ENCODE measurements at places on chromosomes 1 and 21. TPM values are rescaled to one million over a fixed set of nuclear protein-coding genes. Genes with fewer than 3 reads are reported as not detected.

Gene ILDR2
- total RNA-seq = not detected

Gene MRPL20
- 148 TPM for total RNA-seq

Gene AMY1A
- not detected for total RNA-seq

Gene C4BPA
- total RNA-seq = 0.52 TPM

Gene AMPD1
- not detected for total RNA-seq

Gene CD1B
- total RNA-seq = not detected

Gene DNAJC28
- 0.34 TPM for total RNA-seq

Gene GPR52
- total RNA-seq = not detected

Gene LHX8
- 0.91 TPM for total RNA-seq

Gene SPRR5
- not detected for total RNA-seq

Gene ACTL8
- total RNA-seq = 1.0 TPM

Gene CSF3R
- not detected for total RNA-seq

Gene HORMAD1
- total RNA-seq = 7.2 TPM

Gene ZSWIM5
- 0.46 TPM for total RNA-seq

Gene NUDT4B
- total RNA-seq = 1.6 TPM

Gene FAM177B
- not detected for total RNA-seq

Gene CHI3L2
- total RNA-seq = 0.72 TPM

Gene FMO2
- not detected for total RNA-seq

Gene UBE2U
- not detected for total RNA-seq

Gene CLDN17
- not detected for total RNA-seq

Gene MANEAL
- 24.3 TPM for total RNA-seq

Gene CLCN6
- 6.1 TPM for total RNA-seq

Gene CBS
- total RNA-seq = 10.9 TPM

Gene ITLN2
- 0.85 TPM for total RNA-seq

Gene CD1D
- total RNA-seq = not detected

Gene POLR3C
- 38.1 TPM for total RNA-seq

Gene PLEKHG5
- 3.0 TPM for total RNA-seq

All from A549 treated with Mapracorat at 1 μM for 4 hours (cell line).